ENCODE measurements at places on chromosomes 12 and 14.

DNA sequence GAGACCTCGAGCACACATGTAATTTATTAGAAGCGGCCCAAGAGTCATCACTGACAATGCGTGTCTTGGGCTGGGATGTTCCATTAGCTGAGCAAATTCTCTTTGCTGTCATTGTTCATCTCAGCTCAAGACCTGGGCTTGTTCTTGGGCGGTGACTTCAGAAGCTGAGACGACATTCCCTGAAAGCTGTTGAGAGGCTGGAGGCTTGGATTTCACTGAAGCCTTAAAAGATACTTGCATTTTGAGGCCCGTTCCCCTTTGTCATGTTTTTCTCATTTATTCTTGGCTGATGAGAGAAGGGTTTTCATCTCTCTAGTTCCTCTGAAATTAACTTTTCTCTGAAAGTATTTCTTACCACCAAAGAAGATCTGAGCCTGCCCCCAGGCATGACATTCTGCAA, 16.6 kb upstream of the SUSD6 start:
- DNase-seq, result no peak

GRCh38 chr12:49669796-49670195, 37.4 kb downstream of the FMNL3 start:
- DNase-seq, result no peak

GRCh38 chr12:104997541-104997940, 11.4 kb downstream of the NOPCHAP1 start:
- no peak for DNase-seq

GRCh38 chr14:53999061-53999488, 42.5 kb upstream of the BMP4 start:
- no peak for DNase-seq

GRCh38 chr12:30996752-30997151, 70.2 kb downstream of the TSPAN11 start:
- DNase-seq, result no peak

DNA sequence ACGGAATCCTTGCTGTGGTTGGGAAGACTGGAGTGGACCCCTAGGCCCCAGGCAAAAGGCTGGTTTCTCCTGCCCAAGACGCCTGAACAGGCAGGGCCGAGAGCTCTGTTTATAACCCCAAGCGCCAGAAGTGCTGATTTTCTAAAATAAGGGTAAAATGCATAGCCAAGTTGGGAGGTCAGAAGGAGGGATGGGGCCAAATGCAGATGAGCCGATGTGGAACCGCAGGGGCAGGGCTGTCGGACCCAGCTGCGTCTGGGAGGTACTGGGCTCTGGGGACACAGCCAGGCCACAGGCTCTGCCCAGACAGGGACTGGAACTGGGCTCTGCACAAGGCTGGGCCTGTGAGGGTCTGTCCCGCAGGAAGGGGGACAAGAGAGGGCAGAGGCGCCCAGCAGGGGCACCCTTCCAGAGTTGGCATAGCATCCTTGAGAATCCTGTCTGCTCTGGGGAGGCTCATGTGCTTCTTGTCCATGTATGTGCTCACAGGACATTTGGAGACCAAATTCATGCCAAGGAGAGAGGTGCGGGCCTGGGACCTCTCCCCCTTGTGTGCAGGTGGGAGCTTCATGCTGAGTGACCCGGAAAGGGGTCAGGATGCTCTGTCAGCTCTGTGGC, 49.1 kb downstream of the JAG2 start:
- no peak for DNase-seq

DNA sequence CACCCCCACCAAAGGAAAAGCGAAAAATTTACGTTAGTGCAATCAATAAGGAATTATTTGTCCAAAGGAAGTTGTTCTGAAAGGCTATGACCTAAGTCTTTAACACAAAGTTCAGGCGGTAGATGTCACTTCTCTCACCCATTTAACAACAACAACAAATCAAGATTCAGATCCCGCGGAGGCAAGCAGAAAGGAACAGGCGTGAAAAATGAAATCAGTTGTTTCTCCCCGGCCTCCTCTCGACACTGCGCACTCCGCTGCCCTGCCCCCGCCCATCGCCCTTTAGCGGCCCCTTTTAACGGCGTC, 1.4 kb downstream of the DENND5B start:
- no peak for DNase-seq
